Aorta (tissue), 5 donors: ENCODE measurements at places on chromosomes 12 and 14. TPM values are rescaled to one million over a fixed set of nuclear protein-coding genes. Genes with fewer than 3 reads are reported as not detected.
A peak's percentile ranks its signal among the peaks of the same experiment; 100 is the strongest.

Gene RNASE8
- polyA plus RNA-seq = not detected

Gene HAL
- polyA plus RNA-seq = 0.63 TPM

Gene LTB4R2
- polyA plus RNA-seq = 0.38 TPM

Gene PRPF39
- 10.1 TPM for polyA plus RNA-seq

Gene LYZ
- 15.1 TPM for polyA plus RNA-seq

Gene CISTR
- polyA plus RNA-seq = not detected

Gene SAMD4A
- 18.8 TPM for polyA plus RNA-seq

Gene ACYP1
- polyA plus RNA-seq = 21.6 TPM

Gene KRT73
- polyA plus RNA-seq = not detected

Gene CCDC197
- not detected for polyA plus RNA-seq

Gene SERPINA1
- polyA plus RNA-seq = 3.5 TPM

Gene FAM177A1
- 96.4 TPM for polyA plus RNA-seq

DNA sequence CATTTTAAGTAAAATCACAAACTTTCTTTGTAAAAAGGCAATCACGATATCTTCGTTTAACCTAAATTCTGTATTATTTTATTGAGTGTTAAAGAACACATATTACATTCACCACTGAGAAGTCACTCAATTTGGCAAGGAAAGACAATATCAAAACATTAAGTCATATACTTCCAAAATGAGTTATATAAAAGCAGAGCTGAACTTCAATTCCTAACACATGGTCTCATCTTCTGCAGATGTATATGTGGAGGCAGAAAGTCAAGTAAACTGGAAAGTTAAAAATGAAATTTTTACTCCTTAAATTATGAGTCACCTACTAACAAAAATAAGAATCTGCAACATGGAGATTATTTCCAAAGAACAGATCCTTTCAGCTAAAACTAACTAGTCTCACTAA lies 28.7 kb downstream of the BMAL2 start:
- no peak for DNase-seq

- DNase-seq = peak; percentile 81
Observed at GRCh38 chr14:103544388-103545218, 15.6 kb downstream of the TRMT61A start.

DNA sequence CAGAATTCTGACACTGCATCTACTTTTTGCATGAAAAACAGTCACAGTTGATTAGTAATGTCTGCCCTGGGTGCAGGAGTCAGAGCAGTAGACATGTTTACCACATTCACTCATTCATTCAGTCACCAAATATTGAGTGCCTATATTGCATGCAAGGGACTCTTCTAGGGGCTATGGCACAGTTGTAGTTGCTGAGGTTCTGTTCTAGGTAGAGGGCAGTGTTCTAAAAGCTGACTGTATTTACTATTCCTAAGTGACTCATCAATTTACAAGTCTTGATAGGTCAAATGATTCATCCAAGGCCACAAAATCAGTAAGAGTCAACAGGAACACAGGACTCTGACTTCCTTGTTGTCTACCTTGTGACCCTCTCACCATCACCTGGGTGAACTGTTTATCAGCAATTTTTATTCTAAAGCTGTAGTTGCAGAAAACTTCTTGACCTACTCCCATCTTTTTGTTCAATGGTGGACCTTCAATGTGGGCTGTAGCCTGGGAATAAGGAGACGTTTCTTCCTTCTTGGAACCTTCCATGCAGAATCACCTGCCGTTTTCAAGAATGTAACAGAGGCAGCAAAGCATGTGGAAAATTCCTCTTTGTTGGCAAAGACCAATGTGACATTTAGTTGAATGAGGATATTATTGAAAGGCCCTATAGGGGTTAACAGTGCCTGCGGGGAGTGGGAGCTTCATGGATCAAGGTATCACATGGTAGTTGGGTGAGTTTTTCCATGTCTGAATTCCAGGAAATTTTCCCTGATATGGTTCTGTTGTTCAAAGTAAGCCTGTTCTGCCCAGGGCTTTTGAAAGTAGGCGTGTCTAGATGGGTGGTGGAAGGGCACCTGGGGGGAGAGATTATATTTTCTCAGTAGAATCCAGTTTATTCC lies 223.2 kb downstream of the KTN1 start:
- DNase-seq = no peak

DNA sequence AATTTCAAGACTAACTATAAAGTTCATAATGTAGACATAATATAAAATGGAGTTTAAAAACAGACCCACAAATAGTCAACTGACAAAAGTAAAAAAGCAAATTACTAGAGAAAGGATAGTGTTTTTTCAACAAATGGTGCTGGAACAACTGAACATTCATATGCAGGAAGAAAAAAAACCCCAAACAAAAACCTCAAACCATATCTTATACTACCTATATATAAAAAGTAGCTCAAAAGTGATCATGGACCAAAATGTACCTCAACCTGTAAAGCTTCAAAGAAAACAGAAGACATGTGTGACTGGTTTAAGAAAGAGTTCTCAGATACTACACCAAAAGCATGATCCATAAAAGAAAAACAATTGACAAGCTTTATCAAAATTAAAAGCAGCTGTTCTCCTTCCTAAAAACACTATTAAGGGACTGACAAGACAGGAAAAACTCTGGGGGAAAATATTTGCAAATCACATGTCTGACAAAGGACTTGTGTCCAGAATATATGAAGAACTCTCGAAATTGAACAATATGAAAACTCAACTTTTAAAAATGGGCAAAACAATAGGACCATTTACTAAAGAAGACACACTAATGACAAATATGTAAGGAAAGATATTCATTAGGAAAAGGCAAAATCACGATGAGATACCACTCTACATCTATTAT lies 22.7 kb upstream of the ARID4A start:
- no peak for DNase-seq

GRCh38 chr12:84329938-84330337 lies 582.7 kb downstream of the SLC6A15 start:
- no peak for DNase-seq

- DNase-seq = no peak
Observed at GRCh38 chr12:80406253-80406652, 37.8 kb upstream of the PTPRQ start.

DNA sequence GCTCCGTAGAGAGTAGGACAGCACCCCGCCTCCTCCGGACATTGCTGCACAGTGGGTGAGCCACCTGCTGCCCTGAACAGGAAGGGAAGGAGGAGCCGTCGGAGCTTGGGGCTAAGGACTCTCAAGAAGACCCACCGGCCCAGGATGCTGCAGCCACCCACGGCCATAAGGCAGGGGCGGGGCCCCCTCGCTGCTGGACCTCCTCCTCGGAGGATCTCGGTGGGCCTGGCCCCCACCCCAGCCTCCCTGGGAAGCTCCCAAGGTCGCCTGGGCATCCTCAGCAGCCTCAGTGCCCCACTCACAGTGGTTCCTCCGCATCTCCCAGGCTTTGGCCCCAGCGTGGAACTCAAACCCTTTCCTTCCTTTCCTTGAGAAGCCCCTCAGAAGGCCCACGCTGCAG lies 68.6 kb upstream of the DIO3 start:
- DNase-seq = peak; percentile 67

- DNase-seq = no peak
Observed at GRCh38 chr12:45760333-45760732, 30.8 kb downstream of the ARID2 start.

- DNase-seq = no peak
Observed at GRCh38 chr12:9947674-9948073, 15.5 kb upstream of the CLEC2A start.

DNA sequence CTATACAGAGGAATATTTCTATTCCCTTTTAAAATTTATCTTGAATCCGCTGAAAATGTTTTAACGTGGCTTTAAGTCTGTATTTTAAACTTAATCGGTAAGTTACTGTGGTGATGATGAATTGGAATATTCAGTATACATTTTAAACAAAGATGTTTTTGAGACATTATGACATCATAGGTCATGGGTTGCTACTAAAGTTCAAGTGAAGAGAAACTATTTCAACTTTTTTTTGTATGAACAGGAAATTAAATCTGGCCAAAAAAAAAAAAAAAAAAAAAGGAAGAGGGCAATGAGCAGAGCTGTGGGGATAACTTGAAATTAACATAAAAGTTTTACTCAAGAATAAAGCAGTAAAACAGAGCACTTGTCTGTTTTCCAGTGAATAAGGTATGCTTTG lies 109.0 kb downstream of the PLEKHA5 start:
- DNase-seq = no peak

- no peak for DNase-seq
Observed at GRCh38 chr12:22702690-22703089, 77.7 kb downstream of the ETNK1 start.

GRCh38 chr14:52834440-52834842 lies 43.0 kb upstream of the GNPNAT1 start:
- DNase-seq = no peak

DNA sequence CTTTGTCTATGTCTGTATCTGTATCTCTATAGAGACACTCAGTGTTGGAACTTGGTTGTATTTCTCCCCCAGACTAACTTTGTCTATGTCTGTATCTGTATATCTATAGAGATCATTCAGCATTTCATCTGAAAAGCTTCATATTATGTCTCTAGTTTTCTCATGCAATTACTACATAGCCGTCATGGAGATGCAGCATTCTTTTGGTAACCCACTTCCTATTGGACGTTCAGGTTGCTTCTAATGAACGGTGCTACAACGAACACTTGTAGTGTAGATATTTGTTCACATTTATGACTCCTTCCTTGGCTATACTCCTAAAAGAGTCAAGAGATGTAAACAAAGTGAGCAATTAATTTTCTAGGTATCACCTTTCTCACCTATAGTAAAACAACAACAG lies 81.5 kb upstream of the KCNA1 start:
- no peak for DNase-seq

- DNase-seq = no peak
Observed at GRCh38 chr14:41167040-41167439, 439.6 kb upstream of the LRFN5 start.

- DNase-seq = no peak
Observed at GRCh38 chr12:94507455-94507854, 47.8 kb upstream of the CEP83 start.

DNA sequence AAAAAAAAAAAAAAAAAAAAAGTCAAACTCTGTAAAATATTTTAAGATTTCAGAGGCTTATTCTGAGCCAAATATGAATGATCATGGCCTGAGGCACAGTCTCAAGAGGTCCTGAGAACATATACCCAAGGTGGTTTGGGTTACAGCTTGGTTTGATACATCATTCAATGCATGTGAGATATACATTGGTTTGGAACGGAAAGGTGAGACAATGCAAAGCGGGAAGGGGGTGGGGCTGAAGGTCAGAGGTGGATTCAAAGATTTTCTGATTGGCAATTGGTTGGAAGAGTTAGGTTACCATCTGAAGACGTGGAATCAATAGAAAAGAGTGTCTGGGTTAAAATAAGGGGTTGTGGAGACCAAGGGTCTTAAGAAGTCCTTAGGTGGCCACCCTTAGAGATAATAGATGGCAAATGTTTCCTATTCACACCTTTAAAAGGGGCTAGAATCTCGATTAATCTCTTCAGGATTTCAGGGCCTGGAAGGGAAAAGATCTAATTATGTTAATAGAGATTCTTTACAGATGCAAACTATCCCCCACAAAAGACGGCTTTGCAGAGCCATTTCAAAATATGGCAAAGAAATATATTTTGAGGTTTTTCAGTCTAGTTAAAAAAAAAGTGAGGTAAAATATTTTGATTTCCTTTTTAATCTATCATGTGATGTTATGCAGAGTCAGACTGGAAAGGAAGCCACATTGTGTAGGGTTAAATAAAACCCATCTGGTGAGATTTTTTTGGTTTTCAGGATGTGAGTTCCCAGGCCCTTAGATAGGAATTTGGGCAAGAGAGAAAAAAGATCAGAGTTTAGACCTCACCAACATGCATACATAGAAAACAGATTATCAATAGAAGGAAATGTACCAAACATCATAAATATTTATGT lies 173.8 kb upstream of the CNOT2 start:
- no peak for DNase-seq

- no peak for DNase-seq
Observed at GRCh38 chr12:29640589-29641345, 143.0 kb downstream of the TMTC1 start.
